ENCODE measurements at places on chromosomes 7 and 10.

DNA sequence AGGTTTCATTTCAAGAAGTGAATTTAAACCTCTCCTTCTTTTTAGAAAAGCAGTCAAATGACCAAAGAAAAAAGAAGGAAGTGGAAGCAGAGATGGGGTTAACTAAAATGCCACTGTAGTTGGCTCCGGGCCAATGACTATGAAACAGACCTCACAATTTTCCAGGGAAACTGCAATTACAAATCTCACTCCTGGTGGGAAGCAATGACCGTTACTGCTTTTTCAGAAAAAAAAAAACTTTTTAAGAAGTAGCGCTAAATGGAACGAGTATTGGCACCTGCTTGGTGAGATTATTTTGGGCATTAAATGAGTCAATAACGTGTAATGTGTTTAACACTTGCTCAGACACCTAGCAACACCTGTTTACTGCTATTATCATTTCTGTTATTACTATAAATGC is 1.2 kb downstream of the SFRP4 start:
- DNase-seq = no peak

- DNase-seq = peak; percentile 68
Measured at GRCh38 chr10:77582710-77583115, 54.9 kb downstream of the KCNMA1 start.

- no peak for DNase-seq
Measured at GRCh38 chr7:74218343-74218698, 8.5 kb downstream of the LAT2 start.

- DNase-seq = no peak
Measured at GRCh38 chr10:71525092-71525491, 128.4 kb downstream of the CDH23 start.

DNA sequence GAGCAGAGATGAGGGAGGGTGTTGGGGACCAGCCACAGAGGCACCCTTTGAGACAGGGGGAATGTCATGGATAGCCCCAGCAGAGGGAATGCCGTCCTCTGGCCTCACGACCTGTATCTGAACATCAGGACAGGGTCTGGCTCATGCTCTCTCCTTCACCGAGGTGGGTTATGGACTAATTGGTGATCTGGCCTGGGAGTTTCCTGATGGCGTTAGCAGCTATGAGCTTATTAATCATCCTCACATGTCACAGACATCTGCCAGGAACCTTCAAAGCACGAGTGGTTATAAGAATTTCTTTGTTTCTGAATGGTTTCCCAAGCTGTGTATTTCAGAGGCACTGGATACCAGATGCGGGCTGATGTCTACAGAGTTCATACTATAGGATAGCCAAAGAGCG is 6.9 kb downstream of the CPA4 start:
- DNase-seq = no peak

GRCh38 chr10:22736134-22736533 is 21.8 kb upstream of the PIP4K2A start:
- no peak for DNase-seq

DNA sequence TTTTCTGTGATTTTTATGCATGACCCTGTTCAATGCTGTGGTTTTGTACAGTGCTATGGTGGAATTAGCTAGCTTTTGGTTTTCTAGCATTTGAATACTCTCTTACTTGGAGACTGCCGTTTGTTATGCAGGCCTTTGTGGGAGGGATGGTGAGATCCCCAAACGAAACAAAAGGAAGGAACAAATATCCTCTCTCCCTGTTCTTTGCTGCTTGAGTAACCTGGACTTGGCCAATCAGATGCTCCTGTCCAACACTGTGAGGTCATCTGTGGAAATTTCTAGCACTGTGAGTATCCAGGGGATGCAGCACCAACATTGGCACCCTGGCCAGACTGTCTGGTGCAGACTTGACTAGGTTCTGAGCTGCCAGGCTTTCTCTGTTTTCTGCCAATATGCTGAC is 314.4 kb downstream of the ANKRD30A start:
- DNase-seq = no peak
